ENCODE measurements at places on chromosomes 4 and X.

DNA sequence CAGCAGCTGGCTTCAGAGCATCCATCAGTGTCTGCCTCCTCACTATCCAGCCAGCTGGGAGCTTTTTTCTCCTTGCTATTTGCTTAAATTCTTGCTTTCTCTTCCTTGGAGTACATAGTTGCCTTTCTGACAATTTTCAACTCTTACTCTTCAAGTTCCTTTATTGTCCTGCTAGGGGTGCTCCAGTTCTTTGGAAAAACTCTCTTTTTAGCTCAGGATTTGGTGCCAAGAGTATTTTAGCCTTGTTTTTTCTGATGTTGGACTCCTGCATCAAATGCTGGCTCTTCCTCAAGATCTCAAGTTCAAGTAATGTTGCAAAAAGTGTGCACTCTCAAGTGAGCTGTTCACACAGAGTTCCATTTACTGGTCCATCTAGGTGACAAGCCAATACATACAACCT lies 126.4 kb downstream of the KDR start:
- no peak for DNase-seq

DNA sequence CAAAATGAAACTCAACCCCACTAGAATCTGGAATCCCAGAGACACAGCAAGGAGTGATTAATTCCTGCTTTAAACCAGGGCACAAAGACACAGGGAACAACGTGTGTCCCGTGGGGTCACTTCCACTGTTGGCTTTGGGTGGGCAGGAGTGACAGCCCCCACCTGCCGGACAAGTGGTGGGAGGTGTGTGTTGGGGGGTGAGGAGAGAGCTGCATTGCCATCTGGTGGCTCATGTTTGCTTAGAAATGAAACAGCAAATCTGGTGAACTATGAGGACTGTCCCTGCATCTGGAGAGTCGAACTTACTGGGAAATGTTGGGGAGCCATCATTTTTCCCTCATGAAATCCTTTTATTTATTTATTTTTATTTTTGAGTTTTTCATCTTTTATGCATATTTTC lies 75.9 kb upstream of the AFAP1 start:
- no peak for DNase-seq

- DNase-seq: no peak
Observed at GRCh38 chrX:68084765-68085164, 348.5 kb downstream of the OPHN1 start.

GRCh38 chr4:183612329-183613250 lies 46.4 kb downstream of the RWDD4 start:
- DNase-seq: no peak

DNA sequence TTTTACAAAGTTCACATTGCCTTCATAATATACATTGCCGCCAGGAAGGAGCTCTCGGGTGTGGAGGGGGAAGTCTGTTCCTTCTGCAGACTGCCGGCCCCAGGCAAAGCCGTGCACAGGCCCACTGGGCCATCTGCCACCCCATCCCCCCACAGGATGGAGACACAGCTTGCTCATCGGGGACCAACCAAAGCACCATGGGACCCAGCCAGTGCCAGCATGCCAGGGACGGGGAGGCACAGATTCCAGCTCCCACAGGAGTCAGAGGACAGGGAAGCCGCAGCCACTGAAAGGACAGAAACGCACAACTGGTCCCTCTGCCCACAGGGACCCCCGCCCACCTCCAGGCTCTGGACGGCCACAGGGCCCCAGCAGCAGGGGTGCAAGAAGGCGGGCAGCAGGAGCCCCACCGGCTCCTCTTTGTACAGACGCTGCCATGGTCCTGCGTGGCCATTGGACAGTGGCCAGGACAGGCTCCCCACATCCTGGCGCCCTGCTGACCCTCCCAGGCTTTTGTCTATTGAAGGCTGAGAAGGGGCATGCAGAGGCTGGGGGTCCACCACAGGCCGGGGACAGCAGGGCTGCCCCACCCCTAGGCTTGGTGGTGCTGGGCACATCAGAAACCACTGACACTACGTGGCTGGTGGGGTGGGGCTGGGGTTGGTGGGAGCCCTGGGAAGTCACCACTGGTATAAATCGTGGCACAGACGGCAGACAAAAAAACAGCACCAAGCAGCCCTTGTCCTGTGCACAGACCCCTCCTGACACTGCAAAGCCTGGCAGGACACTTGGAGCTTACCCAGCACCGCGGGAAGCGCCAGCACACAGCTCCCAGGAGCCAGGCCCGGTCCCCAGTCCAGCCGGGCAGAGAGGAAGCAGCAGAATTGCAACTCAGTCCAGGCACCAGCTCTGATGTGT lies 89.0 kb downstream of the FAM53A start:
- DNase-seq: no peak

GRCh38 chrX:19627533-19627932 lies 112.2 kb upstream of the MAP3K15 start:
- no peak for DNase-seq

DNA sequence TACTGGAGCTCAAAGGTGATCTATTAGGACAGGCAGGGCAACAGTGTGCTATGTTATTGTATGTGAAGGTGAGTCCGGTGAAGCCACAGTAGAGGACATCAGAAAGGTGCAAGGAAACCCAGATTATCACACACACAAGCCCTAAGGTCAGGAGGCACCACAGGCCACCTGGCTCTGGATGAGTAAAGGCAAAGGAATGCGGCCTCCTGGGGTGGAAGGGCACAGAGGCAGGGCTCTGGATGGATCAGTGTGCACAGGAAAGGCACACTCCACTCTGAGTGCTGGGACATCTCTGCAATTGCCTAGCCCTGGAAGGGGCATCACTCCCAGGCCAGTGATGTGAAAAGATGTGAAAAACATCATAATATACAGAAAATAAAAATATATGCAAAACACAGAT lies 683.5 kb downstream of the TRIML1 start:
- DNase-seq: peak; percentile 26

DNA sequence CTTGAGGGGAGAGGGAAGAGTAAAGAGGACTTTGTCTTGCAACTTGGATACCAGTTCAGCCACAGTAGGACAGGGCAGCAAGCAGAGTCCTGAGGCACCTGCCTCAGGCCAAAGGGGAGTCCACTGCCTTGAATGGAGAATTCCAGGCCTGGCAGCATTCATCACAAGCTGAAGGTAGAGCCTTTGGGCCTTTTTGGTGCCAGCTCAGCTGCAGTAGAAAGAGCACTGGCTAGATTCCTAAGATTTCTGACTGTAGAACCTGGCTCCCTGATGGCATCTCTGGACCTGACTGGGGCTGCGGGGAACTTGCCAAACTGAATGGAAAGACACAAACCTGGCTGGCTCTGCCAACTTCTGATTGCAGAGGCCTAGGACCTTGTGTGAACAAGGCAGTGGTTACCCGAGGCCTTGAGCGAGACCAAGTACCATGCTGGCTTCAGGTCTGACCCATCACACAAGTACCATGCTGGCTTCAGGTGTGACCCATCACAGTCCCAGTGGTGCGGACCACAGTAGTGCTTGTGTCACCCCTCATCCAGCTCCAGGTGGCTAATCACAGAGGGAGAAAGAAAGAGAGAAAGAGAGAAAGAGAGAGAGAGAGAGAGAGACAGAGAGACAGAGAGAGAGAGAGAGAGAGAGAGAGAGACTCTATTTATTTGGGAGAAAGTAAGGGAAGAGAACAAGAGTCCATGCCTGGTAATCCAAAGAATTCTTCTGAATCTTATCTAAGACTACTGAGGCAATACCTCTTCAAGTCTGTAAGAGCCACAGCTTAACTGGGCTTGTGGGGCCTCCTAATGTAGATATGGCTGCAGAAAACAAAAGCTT lies 137.6 kb upstream of the SPIN4 start:
- DNase-seq: no peak

DNA sequence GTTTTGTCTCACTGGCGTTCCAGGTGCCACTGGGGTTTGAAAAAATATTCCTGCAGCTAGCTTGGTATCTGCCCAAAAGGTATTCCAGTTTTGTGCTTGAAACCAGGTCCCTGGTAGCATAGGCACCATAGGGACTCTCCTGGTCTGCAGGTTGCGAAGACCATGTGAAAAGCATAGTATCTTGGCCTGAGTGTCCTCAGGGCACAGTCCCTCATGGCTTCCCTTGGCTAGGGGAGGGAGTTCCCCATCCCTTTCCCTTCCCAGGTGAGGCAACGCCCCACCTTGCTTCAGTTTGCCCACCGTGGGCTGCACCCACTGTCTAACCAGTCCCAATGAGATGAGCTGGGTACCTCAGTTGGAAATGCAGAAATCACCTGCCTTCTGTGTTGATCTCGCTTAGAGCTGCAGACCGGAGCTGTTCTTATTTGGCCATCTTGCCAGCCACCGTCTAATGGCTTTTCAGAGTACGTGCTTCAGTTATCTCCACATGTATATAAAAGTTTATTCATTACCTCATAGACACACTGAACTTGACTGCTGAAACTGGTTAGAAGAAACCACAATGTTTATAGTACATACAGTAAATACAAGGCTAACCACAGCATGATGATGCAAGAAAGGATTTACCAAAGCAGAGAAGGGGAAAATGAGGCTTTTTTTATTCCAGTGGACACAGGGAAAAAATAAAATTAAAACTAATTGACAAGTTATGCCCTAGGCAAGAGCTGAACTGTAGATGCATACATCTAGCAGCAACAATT lies 10.6 kb downstream of the PBDC1 start:
- DNase-seq: no peak

GRCh38 chr4:182537031-182537795 lies 294.0 kb downstream of the TENM3 start:
- DNase-seq: no peak

DNA sequence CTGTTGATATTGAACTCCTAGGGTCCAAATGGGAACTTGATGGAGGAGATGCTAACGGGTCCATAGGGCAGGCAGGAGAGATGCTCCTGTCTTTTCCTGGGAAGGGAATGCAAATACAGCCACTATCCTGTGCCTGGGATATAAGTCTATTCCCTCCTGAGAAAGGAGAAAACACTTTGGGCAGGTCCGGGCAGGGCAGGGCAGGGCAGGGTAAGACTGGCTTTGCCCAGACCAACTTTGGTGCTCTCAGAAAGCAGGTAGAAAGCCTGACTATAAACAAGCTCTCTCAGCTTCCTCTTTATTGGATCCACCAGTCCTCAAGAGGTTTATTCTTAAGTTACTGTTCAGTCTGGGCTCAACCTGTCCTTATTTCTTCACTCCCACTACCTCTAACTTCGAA lies 232.3 kb downstream of the PTTG2 start:
- no peak for DNase-seq

GRCh38 chrX:123291623-123292022 lies 107.5 kb downstream of the GRIA3 start:
- DNase-seq: no peak

DNA sequence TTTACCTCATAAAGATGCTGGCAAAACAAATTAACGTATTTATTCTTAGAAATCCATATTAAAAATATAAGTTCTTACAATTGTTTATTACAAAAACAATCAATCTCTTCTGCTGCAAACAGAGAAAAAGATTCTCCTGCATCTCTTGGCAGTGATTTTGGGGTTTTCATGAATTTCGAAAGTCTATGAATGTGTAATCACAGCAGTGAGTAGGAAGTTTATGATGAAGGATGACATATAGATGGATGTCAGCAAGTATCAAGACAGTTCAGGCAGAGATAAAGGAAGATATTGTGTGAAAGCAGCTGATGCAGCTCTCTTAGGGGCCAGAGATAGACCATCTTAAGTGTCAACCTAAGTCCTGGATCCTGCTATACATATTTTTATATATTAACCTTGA lies 196.9 kb upstream of the BANK1 start:
- DNase-seq: no peak

Data from D341Med (cell line).